ENCODE measurements at places on chromosomes 5 and 9.

GRCh38 chr5:68849906-68850305 is 243.9 kb upstream of the SLC30A5 start:
- no peak for DNase-seq

GRCh38 chr9:72949918-72950325 is 2.9 kb downstream of the ALDH1A1 start:
- DNase-seq, result no peak

DNA sequence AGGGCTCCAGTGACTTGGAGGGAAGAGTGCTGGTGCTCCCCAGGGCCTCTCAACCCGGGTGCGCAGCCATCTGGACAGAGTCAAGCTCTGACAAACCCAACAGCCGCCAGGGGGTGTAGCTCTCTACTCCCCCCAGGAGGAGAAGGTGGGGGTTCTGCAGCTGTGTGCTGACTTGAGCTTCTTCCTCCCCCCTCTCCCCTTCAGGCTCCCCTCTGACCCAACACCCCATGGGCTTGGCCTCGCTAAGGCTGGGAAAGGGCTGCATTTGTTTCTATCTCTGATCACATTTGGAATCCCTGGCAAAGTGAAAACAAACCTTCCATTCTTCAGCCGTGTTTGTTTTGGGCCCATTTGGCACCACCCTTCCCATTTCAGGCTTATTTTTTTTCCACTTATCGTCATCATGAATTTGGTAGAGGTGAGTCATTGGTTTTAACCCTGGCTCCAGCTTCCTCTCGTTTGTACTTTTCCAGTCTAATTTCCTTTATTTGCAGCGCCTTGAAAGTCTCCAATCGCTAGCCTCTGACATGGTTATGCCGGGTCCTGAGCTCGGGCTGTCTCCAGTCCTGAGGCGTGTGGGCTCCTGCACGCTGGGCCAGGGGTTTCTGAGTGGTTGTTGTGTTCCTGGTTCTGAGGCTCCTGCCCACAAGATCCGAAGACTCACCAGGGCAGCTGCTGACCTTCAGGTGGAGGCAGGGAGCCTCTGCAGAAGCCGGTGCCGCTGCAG is 36.1 kb downstream of the DAP start:
- DNase-seq, result no peak

DNA sequence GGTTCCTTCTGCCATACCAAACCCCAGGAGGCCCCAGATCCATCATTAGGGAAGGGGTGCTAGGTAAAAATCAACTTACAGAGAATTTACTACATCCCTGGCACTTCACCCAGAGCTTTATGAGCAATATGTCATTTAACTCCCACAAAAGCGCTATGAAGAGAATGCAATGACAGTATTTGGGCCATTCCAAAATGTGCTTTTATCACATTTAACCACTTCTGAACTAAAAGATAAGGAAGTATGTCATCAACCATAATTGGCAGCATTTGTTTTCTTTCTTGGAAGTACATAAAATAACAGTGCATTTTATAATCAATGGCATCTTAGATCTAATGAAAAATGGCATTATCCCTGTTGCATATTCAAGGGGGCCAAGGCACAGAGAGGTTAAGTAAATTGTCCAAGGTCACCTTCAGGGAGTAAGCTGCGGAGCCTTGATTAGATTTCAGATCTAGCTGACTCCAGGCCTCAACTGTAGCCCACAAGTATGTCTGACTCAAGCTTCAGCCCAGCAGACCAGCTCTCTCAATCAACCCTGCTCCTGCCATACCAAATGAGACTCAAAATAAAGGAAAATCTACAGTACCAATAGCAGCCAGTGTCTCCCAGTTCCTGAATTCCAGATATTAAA is 16.5 kb downstream of the SH3TC2 start:
- DNase-seq, result no peak

GRCh38 chr5:140633021-140633471 is at the start of gene CD14:
TSS of gene CD14 (minus strand) at chr5:140633175. CDS start at chr5:140633071, 104 bp downstream.
- DNase-seq, result no peak

DNA sequence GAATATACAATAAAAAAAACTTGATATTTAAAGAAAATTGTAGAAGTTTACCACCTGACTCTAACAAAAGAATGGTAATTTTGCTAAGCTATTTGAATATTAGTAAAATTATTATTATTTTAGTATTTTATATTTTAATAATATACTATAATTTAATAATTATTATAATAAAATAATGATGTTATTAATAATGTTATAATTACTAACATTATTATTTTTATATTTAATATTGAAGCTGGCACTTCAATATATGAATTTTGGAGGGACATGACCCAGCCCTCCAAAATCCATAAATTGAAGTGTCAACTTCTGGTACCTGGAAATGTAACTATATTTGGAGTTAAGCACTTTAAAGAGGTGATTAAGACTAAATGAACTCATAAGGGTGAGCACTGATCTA is 486.1 kb upstream of the CDH9 start:
- no peak for DNase-seq

GRCh38 chr5:19519448-19519847 is 468.6 kb downstream of the CDH18 start:
- DNase-seq, result no peak

GRCh38 chr5:51185850-51186329 is 197.4 kb upstream of the ISL1 start:
- DNase-seq, result no peak

GRCh38 chr9:4077499-4078102 is 222.3 kb downstream of the GLIS3 start:
- DNase-seq, result peak; percentile 13

DNA sequence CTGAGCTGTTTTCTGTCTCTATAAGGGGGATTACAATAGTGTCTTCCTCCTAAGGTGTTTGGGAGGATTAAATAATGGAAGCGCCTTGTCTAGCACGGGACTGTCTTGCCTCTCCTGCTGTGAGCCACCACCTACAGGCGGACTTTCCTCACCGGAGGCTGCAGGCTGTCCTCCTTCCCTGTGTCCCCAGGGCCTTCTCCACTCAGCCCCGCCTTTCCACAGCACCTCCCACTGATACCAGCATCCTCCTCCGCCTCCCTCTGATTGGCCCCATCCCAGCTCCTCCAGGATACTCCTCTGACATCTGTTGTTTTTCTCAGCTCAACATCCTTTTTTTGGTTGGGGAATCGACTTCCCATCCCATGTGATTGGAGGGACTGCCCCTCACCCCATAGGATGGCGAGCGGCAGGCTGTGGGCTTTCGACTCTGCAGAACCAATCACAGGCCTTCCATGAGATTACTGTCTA is 851 bp upstream of the ZDHHC12 start:
- DNase-seq, result no peak

- DNase-seq, result no peak
Observed at GRCh38 chr5:154370119-154370518, 75.7 kb upstream of the SAP30L start.

DNA sequence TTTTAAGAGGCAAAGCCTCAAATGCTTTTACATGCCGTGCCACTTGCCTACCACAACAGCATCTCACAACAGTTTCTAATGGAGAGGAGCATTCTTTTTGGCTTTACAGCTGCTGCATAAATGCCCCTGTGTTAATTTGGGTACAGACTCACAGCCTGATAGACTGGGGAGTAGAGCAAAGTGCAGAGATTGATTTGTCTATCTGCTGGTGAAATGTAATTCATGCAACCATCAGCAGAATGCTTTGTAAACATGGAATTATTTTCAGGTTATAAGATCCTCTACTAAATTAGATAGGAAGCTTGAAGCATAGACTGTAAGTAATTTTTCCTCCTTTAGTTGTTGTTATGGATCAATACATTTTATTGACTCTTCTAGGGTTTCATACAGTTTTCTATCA is 170.3 kb downstream of the CD180 start:
- no peak for DNase-seq

- DNase-seq, result no peak
Observed at GRCh38 chr9:98568234-98568908, 140.4 kb downstream of the GABBR2 start.

DNA sequence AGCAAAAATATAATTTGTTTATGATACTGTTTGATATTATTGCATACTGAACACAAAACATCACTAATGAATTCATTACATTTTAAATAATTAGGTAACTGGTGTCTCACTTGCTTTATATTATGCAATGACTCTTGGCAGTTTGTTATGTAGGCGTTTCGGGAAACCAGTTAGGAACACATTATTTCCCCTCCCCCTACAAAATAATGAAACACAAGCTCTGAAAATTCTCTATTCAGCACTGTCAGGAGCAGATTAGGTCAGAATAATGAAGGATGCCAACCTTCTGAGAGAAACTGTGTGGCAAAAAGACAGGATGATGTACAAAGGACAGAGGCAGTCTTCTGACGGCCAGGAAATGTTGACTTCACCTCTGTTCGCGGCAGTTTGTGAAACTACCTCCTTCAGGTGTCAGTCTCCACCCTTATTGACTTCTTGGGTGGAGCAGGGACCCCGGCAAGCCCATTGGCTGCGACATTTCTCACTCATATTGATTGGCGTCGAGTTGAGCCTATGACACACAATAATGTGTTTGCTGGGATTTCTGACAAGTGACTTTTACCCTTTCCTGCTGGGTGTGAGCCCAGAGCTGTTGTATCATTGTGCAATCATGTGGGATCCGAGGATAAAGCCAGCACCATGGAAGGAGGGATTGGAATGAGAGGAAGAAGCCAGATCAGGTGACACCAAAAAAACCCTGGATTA is 33.9 kb downstream of the SH3PXD2B start:
- DNase-seq, result no peak

DNA sequence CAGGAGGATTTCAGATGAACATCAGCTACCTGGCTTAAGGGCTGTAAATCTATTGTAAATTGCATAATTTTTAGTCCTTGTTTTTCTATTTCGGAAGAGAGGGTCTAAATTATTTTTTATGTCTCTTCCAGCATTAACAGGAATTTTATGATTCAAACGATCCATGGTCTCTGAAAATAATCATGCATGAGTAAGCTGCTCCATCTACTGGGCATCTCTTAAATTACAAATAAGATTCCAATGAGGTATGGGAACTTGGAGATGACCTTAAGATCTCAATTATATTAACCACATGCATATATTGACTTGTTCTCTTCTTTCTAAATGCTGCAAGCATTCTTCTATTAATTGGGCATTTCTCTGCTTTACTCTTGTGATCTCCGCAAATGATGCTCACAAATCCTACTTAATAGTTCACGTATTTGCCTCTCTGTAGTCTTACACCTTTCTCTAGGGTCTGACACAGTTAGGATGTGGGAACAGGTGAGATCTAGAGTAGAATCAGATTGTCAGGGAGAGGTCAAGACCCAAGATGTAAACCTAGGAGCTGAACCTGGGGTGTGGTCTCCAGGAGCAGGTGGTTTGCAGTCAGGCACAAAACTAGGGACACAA is 86.9 kb downstream of the NUDT12 start:
- DNase-seq, result no peak

- no peak for DNase-seq
Observed at GRCh38 chr5:114056185-114056538, 305.7 kb upstream of the KCNN2 start.

DNA sequence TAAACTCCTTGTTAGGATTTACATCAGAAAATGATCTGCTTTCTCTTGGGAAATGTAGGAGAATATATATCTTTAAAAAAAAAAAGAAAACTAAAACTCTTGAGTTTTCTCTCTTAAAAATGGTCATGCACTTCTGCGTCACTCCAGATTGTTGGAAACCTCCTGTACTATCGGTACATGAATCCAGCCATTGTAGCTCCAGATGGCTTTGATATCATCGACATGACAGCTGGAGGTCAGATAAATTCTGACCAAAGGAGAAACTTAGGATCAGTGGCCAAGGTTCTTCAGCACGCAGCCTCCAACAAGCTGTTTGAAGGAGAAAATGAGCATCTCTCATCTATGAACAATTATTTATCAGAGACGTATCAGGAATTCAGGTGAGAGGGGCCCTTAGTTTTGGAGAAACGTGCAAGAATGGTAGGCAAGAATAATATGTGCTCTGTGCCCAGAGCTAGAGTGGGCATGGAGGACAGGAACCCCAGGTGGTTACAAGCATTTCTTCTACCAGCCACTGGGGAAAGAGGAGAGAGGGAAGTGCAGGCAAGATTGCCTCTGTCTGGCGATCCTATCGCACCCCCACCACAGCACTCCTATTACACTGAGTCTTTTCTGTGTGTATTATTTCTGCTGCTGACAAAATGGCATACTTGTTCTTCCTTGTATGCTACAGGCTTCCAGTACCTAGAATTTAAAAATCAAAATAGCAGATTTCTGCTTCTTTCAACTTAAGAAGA is 41.4 kb upstream of the F2R start:
- DNase-seq, result no peak

DNA sequence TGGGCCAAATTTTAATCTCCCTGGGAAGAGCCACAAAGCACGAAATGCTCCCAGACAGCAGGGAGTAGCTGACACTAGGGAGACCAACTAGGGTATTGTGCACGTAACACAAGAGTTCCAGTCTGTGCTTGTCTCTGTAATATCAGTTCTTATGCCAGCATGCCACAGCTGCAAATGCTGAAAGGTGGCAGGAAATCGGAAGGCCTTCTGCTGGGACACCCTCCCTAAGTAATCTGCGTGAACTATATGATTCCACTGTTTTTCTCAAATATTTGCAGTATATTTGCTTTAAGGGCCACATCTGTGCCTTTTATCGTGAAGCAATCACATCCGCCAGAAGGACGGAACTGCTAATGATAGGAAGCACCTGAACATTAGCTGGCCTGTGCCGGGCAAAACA is 12.6 kb downstream of the VLDLR start:
- no peak for DNase-seq

DNA sequence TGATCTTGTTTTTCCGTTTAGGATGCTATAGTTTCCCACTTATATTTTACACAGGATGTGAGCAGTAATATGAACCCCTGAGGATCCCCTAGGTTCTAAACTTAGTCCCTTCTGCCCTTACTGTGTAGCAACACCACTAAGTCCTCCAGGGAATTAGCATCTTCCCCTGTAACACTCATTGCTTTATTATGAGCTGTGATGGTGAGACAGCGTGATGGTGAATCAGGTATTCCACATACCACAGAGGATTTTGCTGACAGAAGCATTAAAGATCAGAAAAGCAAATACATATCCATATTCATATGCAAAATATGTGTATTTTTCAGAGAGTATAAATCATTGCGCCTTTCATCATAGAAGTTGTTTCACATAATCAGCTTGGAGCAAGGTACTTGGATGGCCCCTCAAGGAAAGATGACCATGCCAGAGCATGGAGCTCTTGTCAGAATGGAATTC is 317.0 kb downstream of the ICE1 start:
- DNase-seq, result no peak

DNA sequence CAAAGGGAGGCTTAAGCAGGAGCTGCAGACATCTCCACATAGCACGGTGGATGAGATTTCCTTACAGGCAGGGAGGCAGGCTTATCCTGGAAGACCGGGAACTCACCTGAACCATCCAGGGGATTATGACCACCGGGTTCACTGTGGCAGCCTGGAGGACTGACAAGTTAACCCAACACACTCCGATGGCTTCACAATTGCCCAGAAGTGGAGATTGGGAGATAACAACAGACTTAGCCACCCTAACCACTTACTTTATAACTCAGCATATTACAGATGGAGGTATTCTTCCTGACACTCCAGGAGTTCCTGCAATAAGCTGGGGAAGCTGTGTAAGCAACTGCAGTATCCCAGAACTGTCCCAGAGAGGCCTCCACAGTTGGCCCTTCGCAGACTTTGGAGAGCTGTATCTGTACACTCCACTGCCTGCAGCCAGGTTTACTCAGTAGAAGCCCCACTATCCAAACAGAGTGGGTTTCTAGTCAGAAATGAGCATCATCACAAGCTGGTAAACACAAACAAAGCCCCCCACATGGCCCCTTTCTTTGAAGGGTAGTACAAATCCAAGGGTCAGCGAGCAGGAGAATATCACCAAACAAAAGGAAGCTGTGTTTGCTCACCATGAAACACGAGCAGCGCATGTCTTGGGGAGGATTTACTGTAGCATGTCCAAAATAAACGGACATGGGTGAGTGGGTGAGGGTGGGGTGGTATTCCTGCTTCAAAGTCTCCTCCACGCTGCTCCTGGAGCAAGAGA is 462.2 kb downstream of the RASEF start:
- DNase-seq, result no peak

Data from T-cell (primary cell).